ENCODE measurements at places on chromosomes 5 and 9. TPM values are rescaled to one million over a fixed set of nuclear protein-coding genes. Genes with fewer than 3 reads are reported as not detected.

Gene NR6A1
- 0.19 TPM for total RNA-seq

Gene NFIB
- 28.9 TPM for total RNA-seq

Gene GADD45G
- 0.38 TPM for total RNA-seq

Gene CDC20B
- 0.56 TPM for total RNA-seq

Gene HAVCR2
- under 0.01 TPM for total RNA-seq

Gene SEMA5A
- total RNA-seq = 44.3 TPM

Gene HACD4
- 3.5 TPM for total RNA-seq

Gene LRRC19
- total RNA-seq = not detected

Gene PCDHA4
- 0.19 TPM for total RNA-seq

Gene SLC4A9
- not detected for total RNA-seq

Gene POU4F3
- under 0.01 TPM for total RNA-seq

Data from regular cardiac myocyte (primary cell).